Amniotic epithelial cell (primary cell): ENCODE measurements at places on chromosomes 3 and 15.

GRCh38 chr15:49817100-49817499 is 196.3 kb downstream of the DTWD1 start:
- peak; percentile 34 for DNase-seq

DNA sequence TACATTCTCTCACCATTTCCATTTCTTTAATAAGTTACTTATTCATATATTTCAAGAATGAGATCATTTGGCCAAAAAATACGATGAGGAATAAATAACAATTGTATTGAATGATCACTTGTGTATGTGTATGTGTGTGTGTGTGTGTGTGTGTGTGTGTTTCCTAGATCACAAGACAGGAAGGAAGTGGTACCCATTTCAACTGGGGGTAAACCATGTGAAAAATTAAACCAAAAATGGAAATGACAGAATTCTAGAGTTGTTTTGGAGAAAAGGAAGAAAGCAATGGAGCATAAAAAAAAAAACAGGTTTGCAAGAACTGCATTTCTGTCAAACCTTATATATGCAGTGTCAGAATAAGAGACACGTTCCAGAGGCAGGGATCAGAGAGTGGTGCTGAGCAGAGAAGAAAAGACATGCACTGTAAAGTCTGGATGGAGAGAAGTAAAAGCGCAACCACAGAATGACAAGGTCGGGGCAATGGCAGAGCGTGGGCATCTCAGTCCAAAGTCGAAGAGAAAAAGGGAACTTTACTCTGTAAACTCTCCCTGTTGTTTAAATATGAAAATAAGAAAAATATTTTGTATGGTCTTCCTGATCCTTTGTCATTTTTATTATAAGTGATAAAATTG is 75.5 kb downstream of the PEX5L start:
- no peak for DNase-seq

GRCh38 chr3:187166750-187167149 is 27.5 kb upstream of the RPL39L start:
- DNase-seq, result no peak

GRCh38 chr3:147312786-147313280 is 93.5 kb downstream of the ZIC4 start:
- no peak for DNase-seq

GRCh38 chr15:64930019-64930652 is 18.4 kb downstream of the ANKDD1A start:
- no peak for DNase-seq

DNA sequence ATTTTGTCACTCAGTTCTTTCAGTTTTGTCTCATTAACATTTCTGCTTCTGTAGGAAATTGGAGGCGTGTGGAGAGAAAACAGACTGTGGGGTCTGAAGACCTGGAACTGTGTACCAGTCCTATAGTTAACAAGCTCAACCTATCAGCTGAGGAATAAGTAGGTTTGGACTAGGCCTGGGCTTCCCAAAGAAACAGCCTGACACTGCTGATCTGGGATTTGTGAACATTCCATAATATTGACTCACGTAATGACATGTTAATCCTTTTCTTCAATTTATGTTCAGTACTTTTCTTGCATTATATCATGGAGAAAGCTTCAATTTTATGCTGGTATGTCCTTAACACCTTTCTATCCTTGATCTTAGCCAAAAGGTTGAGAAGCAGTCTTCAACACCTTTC is 181.6 kb upstream of the RORA start:
- DNase-seq, result no peak

- DNase-seq, result no peak
These were observed 142.7 kb upstream of the TMCO5A start for GRCh38 chr15:37791693-37792092.

- DNase-seq, result peak; percentile 72
These were observed 260.3 kb upstream of the TPM1 start for GRCh38 chr15:62782071-62782841.

- DNase-seq, result peak; percentile 85
These were observed 72.5 kb upstream of the ARHGEF3 start for GRCh38 chr3:56874269-56874668.

GRCh38 chr15:51267703-51268083 is 70.7 kb downstream of the CYP19A1 start:
- peak; percentile 6 for DNase-seq

GRCh38 chr15:59335207-59335786 is 37.4 kb downstream of the MYO1E start:
- peak; percentile 55 for DNase-seq

- DNase-seq, result peak; percentile 95
These were observed 102.5 kb downstream of the AKAP13 start for GRCh38 chr15:85482894-85483293.

DNA sequence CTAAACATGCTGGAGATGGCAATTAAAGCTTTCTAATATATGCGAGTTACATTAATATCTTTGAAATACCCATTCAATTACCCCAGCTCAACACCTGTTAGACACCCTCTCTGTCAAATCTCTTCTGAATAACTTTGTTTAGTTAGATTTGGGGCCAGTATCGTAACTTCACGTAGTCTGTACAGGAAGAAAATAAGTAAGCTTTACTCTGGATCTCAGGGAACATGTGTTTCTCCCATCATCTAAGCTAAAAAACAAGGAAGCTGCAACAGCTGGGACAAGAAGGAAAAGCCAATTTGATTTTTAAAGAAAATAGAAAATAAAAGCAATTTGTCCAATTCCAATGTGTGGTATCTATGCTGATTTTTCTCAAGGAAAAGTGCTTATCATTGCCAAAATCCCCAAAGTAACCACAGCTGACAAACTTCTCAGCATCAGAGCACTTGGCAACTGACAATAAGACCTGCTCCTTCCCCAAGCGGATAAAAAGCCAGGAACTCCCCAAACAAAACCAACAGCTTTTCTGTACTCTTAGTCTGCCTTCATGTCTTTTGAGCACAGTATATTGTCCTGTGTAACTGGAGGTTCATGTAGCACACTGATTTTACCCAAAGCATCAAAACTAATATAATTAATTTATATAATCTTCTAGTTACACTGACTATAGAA is 279.1 kb downstream of the ZBTB20 start:
- DNase-seq, result no peak

DNA sequence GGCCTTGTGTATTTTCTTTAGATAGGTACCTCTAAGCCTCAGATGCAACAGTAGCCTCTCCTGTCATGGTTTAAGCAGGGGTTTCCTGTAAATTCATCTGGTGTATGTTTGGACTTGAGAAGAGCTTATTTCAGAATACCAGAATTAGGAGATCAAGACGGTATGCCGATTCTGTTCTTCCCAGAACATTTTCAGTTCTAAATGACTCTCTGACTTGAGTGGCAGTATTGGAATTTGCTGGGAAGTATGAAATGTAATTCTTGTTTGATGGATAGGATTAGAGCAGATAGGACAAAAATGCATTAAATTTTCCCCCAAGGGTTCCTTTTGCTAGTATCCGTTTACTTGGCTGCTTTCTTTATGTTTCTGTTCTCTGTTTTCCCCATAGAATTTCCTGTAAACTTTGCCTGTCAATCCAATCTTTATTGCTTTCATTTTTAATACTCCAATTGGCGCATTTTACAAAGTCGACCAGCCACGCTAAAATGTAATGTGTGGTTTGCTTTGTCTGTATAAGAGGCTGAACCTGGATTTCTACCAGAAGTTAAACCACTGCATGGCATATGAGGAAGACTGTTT is 612.2 kb downstream of the RBMS3 start:
- DNase-seq, result no peak
